ENCODE measurements at places on chromosomes 5 and 9.

GRCh38 chr9:120324996-120325642 is 254.8 kb downstream of the CDK5RAP2 start:
- H3K4me3 ChIP-seq: no peak overlapping the region
- H3K4me1 ChIP-seq: peaks cover 10% of the 10 kb centered on the region
- H3K27me3 ChIP-seq: peaks cover 7% of the 10 kb centered on the region

- no peaks in the 10 kb centered on the region for H3K4me1 ChIP-seq
- no peak for DNase-seq
- no peaks in the 10 kb centered on the region for H3K27me3 ChIP-seq
- H3K27ac ChIP-seq: no peak overlapping the region
Observed at GRCh38 chr5:100863739-100864138, 39.3 kb downstream of the ST8SIA4 start.

GRCh38 chr5:21709770-21710169 is 1143.4 kb downstream of the CDH12 start:
- no peaks in the 10 kb centered on the region for H3K4me1 ChIP-seq
- H3K27ac ChIP-seq: no peak overlapping the region
- no peaks in the 10 kb centered on the region for H3K36me3 ChIP-seq
- H3K4me3 ChIP-seq: no peak overlapping the region
- H3K27me3 ChIP-seq: no peaks in the 10 kb centered on the region

DNA sequence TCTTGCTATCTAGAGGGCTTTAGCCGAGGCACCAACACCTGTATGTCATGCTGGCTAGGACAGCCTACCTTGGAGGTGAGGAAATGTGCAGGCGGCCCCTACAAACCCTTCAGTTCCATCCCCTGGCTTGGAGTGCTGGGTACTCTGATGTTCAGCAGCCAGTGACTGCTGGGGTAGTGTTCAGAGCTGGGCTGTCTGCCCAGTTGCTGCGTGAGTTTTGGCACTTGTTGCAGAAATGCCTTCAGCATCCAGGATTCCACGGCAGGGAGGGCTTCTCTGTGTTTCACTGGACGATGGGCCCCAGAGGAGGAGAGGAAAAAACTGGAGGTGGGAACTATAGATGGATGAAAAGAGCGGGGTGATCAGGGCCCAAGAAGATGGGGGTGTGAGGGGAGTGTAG is 10.4 kb downstream of the SWI5 start:
- H3K4me3 ChIP-seq: no peak overlapping the region
- no peak for DNase-seq
- no peaks in the 10 kb centered on the region for H3K27me3 ChIP-seq
- peak overlapping the region; percentile 78 for H3K27ac ChIP-seq

DNA sequence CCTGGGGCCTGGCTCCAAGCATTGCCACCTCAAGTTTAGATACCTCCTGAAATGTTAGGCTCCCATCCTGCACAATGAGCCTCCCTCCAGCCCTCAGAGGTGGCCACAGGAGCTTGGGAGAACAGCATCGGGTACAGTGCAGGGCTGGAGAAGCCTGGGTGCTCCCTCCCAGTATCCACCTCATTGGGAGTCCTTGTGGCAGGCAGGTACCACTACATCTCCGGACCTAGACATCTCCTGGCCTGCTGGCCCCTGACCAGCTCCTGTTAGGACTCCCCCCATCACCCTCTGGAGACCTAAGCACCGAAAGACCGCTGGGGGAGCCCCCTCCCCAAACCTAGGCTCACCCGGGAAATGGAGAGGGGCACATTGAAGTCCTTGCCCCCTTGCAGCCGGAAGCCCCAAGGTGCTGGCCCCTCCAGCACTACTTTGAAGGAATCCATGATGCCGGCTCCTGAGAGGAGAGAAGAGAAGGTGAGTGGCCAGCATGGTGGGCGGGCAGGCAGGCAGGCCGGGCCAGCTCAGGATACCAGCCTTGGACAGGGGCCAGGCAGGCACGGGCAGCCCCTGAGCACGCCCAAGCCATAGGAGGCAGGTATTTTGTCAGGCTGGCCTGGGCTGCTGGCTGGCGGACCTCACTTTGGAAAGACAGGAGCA is 1.2 kb downstream of the PDLIM7 start:
- H3K4me1 ChIP-seq: peaks cover 46% of the 10 kb centered on the region
- peaks cover 24% of the 10 kb centered on the region for H3K27me3 ChIP-seq
- H3K4me3 ChIP-seq: peak overlapping the region; percentile 91
- H3K36me3 ChIP-seq: no peaks in the 10 kb centered on the region
- peak overlapping the region; percentile 92 for H3K27ac ChIP-seq
- DNase-seq: peak; percentile 24

GRCh38 chr5:151196556-151197290 is 27.2 kb downstream of the CCDC69 start:
- no peak overlapping the region for H3K4me3 ChIP-seq
- H3K27me3 ChIP-seq: peaks cover 4% of the 10 kb centered on the region
- H3K27ac ChIP-seq: no peak overlapping the region

DNA sequence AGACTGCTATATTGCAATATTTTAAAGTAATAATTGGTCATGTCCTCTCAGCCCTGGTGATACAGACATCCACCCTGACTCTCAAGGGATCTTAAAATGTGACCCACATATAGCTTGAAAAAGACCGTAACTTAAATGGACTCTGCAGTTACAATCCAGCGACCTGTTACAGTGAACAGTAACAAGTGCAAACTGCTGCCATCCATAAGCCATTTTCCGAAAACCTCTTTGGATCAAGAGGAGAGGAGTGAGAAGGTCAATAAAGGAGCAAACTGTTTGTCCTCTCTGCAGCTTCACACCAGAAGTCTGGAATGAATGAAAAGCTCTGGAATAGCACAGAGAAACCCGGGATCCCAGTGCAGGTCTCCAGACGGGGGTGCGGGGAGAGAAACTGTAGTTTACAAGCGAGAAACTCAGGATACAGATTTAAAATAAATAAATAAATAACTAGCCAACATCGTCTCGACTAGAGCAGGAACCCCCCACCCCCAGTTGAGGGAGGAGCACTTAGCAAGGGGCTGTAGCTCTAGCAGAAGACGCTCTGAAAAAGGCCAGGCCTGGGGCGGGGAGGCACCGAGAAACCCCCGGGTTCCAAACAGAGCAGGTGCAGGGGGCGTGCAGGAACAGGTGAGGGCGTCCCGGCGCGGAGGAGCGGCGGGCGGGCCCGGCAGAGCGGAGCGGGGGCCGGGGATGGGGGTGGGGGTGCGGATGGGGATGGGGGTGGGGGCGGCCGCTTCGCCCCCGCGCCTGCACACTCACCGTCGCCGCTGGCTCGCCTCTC is 572 bp downstream of the ZDHHC21 start:
- H3K4me3 ChIP-seq: peak overlapping the region; percentile 97
- peak overlapping the region; percentile 83 for H3K27ac ChIP-seq
- peaks cover 2% of the 10 kb centered on the region for H3K36me3 ChIP-seq
- peaks cover 28% of the 10 kb centered on the region for H3K4me1 ChIP-seq
- H3K27me3 ChIP-seq: no peaks in the 10 kb centered on the region

GRCh38 chr5:63928451-63928850 is 33.8 kb downstream of the HTR1A start:
- H3K27ac ChIP-seq: no peak overlapping the region
- H3K36me3 ChIP-seq: no peaks in the 10 kb centered on the region
- H3K27me3 ChIP-seq: no peaks in the 10 kb centered on the region
- H3K4me1 ChIP-seq: no peaks in the 10 kb centered on the region
- no peak for DNase-seq

- H3K4me1 ChIP-seq: peaks cover 19% of the 10 kb centered on the region
- no peak overlapping the region for H3K27ac ChIP-seq
- no peak overlapping the region for H3K4me3 ChIP-seq
- peaks cover 3% of the 10 kb centered on the region for H3K36me3 ChIP-seq
- no peaks in the 10 kb centered on the region for H3K27me3 ChIP-seq
Observed at GRCh38 chr9:114606597-114607207, 4.4 kb upstream of the TMEM268 start.

DNA sequence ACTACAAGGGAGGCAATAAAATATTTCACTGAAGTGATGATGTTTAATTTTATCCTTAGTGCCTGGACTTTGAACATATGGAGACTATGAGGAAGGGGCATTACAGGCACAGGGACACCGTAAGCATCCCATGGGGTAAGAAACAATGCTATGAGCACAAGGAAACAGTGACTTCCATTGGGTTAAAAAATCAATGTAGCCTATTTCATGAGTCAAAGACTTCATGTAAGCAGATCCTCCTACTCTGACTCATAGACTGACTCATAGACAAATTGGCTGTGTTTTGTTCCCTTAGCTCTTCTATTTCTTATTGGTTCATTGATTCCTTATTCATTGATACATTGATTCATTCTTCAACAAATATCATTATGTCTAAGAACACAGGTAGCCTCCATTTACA is 351.0 kb downstream of the PRELID2 start:
- no peak for DNase-seq
- no peaks in the 10 kb centered on the region for H3K36me3 ChIP-seq
- H3K27ac ChIP-seq: no peak overlapping the region
- H3K27me3 ChIP-seq: no peaks in the 10 kb centered on the region
- peaks cover 4% of the 10 kb centered on the region for H3K4me1 ChIP-seq

- peaks cover 9% of the 10 kb centered on the region for H3K27me3 ChIP-seq
- H3K4me3 ChIP-seq: peak overlapping the region; percentile 100
- peaks cover 17% of the 10 kb centered on the region for H3K36me3 ChIP-seq
- H3K4me1 ChIP-seq: peaks cover 38% of the 10 kb centered on the region
- H3K27ac ChIP-seq: peak overlapping the region; percentile 99
Observed at GRCh38 chr5:73496984-73497457, 1.2 kb upstream of the BTF3 start.

- H3K27me3 ChIP-seq: no peaks in the 10 kb centered on the region
- DNase-seq: no peak
- no peaks in the 10 kb centered on the region for H3K36me3 ChIP-seq
- H3K27ac ChIP-seq: no peak overlapping the region
- H3K4me3 ChIP-seq: no peak overlapping the region
Observed at GRCh38 chr9:94648185-94648584, 8.9 kb upstream of the FBP1 start.

DNA sequence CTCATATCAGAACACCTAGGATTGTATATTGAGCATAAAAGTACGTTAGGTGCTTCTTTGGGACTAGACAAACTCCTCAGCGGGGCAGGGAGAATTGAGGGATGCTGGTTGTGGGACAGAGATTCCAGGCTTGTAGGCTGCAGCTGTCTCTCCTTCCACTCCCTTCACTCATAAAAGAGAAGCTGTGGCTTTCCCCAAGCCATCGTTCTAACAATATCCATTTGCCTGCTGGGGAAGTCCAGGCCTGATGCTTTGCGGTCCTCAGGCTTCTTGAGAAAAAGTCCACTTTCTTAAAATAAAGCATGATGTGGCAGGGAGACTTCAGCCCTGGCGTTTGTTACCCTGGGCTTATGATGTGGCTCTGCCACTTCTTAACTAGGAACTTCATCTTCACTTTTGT is 129.3 kb upstream of the OSMR start:
- no peak overlapping the region for H3K27ac ChIP-seq
- DNase-seq: no peak
- H3K27me3 ChIP-seq: no peaks in the 10 kb centered on the region

GRCh38 chr5:59661954-59662615 is 231.4 kb downstream of the PDE4D start:
- no peak for DNase-seq
- no peak overlapping the region for H3K27ac ChIP-seq
- no peaks in the 10 kb centered on the region for H3K27me3 ChIP-seq
- peaks cover 31% of the 10 kb centered on the region for H3K4me1 ChIP-seq
- no peak overlapping the region for H3K4me3 ChIP-seq

DNA sequence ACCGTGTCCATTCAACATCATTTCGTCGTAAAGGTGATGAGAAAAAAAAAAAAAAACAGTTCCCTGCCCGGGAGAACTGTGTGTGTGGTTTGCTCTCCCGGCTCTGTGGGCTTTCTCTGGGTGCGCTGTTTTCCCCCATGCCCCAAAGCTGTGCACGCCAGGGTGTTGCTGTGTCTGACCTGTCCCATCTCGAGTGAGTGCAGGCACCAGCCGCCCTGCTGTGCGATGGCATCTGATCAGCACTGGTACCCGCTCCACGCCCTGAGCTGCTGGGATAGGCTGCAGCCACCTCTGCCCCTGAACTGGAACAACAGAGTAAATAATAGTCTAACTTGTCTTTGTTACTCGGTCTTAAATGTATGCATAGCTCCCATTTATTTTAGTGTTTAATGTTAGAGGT is 33.3 kb downstream of the CEP72 start:
- no peak overlapping the region for H3K4me3 ChIP-seq
- H3K36me3 ChIP-seq: peaks cover 4% of the 10 kb centered on the region
- no peak overlapping the region for H3K27ac ChIP-seq
- no peaks in the 10 kb centered on the region for H3K4me1 ChIP-seq
- H3K27me3 ChIP-seq: no peaks in the 10 kb centered on the region
- DNase-seq: no peak

GRCh38 chr5:54785729-54786591 is 199.4 kb downstream of the ESM1 start:
- H3K27me3 ChIP-seq: no peaks in the 10 kb centered on the region
- no peak overlapping the region for H3K27ac ChIP-seq
- H3K4me1 ChIP-seq: no peaks in the 10 kb centered on the region
- no peak overlapping the region for H3K4me3 ChIP-seq
- peaks cover 2% of the 10 kb centered on the region for H3K36me3 ChIP-seq
- DNase-seq: no peak

GRCh38 chr5:160347448-160347847 is 23.0 kb downstream of the C1QTNF2 start:
- H3K4me1 ChIP-seq: peaks cover 4% of the 10 kb centered on the region
- no peaks in the 10 kb centered on the region for H3K27me3 ChIP-seq
- DNase-seq: no peak
- H3K27ac ChIP-seq: no peak overlapping the region

DNA sequence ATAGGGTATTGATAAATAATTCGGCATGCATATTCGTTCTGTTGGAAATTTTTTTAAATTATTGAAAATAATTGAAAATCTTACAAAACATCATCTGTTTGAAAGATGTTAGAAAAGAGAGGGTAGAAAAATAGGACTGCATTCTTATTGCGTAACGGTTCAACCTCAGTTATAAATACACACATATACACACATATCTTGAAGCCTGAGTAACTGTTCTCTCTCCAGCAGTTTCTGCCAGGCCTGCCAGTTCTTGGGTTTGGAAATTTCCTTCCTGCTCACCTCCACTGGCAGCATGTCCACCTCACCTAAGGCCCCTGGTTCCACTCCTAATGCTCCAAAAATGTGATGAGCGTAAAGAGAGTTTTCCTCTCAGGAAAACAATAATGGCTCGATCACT is 9.1 kb downstream of the SPATA31E1 start:
- no peaks in the 10 kb centered on the region for H3K27me3 ChIP-seq
- no peaks in the 10 kb centered on the region for H3K36me3 ChIP-seq
- no peak overlapping the region for H3K4me3 ChIP-seq
- H3K4me1 ChIP-seq: no peaks in the 10 kb centered on the region
- no peak overlapping the region for H3K27ac ChIP-seq

DNA sequence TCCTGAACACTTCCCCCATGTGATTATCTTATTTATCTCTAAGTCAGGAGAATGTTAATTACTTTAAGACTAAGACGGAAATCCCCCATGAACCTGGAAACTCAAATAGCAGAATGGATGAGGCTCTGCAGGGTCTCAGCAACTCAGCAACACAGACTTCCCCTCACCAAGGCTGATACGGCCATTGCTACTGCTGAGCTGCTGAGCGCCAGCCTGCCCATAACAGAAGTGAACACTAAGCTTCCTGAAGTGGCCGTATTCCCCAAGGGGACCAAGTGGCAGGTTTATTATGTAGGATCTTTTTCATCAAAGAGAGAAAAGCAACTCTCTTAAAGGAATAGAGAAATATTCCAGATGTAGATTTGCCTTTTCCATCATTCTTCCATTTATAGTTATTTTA is 311.1 kb downstream of the RFX3 start:
- DNase-seq: no peak
- H3K27ac ChIP-seq: no peak overlapping the region
- H3K27me3 ChIP-seq: no peaks in the 10 kb centered on the region
- H3K4me1 ChIP-seq: no peaks in the 10 kb centered on the region

Measured in neural crest cell (in vitro differentiated cells).